ENCODE measurements at places on chromosomes 4 and X.

DNA sequence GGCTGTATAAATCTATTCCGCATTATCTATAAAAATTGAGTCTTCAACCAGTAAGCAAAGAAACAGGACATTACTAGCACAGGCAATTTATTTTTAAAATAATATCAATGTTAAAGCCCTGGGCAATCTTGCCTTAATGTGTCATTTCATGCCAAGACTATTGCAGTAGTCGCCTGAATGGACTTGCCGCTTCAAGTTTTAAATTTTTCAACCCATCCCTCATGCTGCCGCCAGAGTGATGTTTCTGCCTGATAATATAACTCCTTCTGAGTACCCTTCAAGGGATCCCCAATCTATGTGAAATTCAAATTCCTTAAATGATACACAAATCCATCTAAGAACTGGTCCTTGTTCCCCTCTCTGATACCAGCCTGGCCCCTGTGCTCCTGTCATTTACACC is 66.9 kb downstream of the PRSS12 start:
- DNase-seq: no peak

GRCh38 chr4:178612733-178613132 is 1170.5 kb upstream of the AGA start:
- no peak for DNase-seq

DNA sequence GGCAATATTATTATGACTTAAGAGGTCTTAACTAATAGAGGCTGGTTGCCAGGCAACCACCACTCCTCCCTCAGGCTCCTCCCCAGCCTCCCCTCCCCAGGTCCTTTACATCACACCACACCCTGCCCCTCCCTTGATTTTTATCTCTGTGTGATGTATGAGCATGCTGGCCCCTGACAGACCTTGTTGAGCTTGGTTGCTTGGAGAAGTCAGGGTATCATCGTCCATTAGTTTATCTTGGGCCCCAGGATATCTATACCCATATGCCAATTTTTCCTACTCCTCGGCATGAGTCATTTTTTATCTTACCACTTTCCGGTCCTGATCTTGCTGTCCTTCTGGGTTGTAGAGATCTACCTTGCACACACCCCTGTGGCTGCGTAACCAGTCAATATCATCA is 2.5 kb downstream of the AKAP4 start:
- no peak for DNase-seq

GRCh38 chrX:40174854-40175510 is 77.2 kb upstream of the BCOR start:
- no peak for DNase-seq

- DNase-seq: no peak
Measured at GRCh38 chrX:118729042-118729652, 1.7 kb downstream of the IL13RA1 start.

DNA sequence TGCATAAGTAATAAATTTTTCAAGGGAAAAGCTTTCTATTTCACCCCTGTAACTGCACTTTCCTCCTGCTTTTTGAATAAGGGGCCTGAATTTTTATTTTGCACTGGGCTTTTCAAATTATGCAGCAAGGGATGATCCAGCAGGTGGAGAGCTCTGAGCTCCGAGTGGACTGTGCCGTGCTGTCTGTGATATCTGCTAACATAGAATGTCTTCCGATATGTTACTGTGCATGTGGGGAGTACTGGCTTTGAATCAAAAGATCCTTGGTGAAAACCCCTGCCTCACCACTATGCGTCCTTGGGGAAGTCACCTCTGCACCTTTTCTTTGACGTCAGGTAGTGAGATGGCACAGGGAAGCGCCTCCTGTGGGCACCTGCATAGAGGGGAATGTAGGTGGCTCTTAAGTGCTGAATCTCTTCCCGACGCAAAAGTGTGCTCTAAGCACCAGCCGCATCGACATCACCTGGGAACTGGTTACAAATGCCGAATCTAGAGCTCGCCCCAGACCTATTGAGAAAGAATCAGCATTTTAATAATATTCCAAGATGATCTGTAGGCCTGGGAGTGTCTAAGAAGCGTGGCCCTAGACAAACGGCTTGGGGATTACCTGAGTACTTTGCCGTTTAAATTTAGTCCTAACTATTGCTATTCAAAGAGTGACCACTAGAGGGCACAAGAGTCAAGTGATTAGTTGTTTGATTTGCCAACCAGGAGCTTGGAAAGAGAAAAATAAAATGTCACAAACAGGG is 19.2 kb upstream of the WFS1 start:
- DNase-seq: peak; percentile 40

- peak; percentile 16 for DNase-seq
Measured at GRCh38 chrX:130393451-130394074, 8.1 kb upstream of the GPR119 start.

DNA sequence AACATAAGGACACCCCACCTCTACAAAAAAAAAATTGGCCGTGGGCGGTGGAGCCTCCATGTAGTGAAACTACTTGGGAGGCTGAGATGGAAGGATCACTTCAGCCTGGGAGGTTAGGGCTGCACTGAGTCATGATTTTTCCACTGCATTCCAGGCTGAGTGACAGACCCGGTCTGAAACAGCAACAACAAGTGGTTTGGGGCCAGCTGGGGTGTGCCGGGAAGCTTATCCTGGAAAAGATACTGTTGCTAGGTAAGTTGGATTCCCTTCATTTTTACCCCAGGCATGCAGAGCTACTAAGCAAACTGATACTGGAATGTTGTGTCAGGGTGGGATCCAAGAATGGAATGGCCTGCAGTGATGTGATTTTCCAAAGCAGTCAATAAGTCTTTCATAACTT is 57.0 kb downstream of the XAGE2 start:
- DNase-seq: no peak

DNA sequence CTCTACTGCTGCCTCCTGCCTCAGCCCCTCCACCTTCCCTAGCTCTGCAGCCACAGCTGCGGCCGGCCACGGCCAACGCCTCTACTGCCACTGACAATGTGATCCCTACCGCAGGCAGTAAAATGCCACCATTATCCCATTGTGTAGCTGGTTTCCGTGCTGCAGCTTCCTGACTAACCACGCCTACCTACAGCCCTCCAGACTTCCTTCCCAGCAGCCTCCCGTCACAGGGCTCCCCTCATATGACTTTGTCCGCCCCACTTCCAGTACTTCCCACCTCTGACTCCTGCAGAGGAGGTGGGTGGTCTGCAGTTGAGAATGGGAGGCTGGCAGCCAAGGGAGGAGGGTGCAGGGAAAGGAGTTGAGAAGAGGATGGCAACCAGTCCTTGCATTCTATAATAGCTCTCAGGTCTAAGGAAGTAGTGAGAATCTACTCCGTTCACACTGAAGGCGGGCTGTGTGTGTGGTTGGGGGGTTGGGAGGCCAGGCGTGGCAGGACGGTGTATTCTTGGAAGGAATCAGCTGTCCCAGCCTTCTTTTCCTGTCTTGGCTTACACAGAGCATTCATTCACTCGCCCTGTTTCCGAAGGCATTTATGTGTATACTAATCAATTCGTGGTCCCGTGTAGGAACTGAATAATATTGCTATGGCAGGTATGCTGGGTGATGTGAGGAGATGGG is 33.1 kb upstream of the USP51 start:
- no peak for DNase-seq

- DNase-seq: no peak
Measured at GRCh38 chr4:93237521-93237920, 591.0 kb upstream of the ATOH1 start.

GRCh38 chr4:6493658-6494304 is 21.4 kb upstream of the PPP2R2C start:
- no peak for DNase-seq

DNA sequence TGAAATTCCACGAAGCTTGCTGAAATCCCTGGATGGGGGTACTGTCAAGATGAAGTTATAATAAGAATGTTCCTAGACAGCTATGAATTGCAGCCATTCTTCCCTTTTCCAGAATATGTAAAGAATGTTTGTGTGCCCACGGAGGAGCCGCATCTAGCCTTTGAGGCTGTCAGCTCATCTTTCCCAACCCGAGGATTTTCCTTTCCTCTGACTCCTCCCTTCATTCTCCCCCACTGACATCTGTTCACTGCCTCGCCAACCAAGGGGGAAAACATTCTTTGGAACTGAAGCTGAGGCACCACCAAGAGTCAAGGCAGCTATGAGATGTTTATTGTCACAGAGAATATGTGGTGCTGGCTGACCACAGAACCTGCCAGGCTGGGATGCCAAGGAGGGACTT is 8.8 kb downstream of the NHSL2 start:
- no peak for DNase-seq

DNA sequence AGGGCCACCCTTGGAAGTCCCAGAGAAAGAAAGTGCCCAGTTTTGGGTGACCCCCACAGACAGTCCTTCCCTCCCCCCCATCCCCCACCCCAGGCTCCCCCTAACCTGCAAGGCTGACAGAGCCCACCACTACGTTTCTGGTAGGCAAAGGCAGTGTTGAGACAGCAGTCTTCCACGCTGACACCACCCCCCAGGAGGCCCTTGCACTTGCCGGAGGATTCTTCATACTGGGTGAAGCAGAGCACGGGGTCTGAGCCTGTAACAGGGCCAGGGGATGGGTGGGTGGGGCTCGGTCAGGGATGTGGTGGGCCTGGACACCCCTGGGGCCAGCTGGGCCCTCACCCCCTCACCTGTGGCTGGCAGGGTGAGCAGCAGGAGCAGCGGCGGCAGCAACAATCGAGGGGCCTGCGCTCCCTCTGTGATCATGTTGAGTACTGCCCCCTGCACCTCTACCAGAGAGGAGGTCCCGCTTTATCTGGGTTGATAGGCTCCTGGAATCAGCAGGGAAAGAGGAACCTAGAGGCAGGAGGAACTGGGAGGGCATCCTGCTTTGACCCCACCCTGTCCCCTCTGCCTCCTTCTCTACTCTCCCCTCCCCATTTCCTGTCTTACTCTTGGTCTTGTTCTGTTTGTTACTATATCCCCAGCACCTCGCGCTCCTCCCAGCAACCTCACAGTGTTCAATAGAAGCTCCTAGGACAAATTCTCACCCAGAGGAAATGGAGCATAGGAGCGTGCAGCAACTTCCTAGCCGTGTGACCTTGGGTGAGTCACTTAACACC is at the start of gene CFP:
Gene CFP (minus strand): TSS at position 512 of the 782 bp plus-strand sequence. CDS start 86 bp downstream, at position 426.
- DNase-seq: no peak

GRCh38 chr4:64713256-64713840 is 304.1 kb upstream of the TECRL start:
- DNase-seq: peak; percentile 11

DNA sequence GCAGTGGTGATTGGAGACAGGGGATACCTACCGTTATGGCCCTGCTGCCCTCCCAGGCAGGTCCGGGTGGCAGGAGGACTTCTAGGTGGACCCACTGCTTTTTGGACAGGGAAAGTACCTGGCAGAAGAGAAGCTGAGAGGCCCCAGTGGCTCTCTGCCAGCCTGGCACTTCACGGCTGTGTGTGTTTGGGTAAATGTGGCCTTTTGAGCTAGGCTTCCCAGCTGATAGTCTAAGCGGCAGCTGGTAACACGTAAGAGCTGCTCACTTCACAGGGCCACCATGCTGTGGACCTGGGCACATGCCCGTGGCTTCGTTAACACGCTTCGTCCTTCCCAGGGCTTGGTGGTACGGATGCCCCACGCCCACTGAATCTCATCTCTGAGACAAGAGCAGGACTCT is 92.0 kb upstream of the CLCN4 start:
- DNase-seq: no peak

- DNase-seq: no peak
Measured at GRCh38 chrX:2751291-2751690, 549 bp upstream of the XG start.

All from inflammatory macrophage treated with lipopolysaccharide for 1 hour (primary cell).